Fibroblast of the aortic adventitia (primary cell): ENCODE measurements at places on chromosomes 7 and 10.
A peak's percentile ranks its signal among the peaks of the same experiment; 100 is the strongest.

DNA sequence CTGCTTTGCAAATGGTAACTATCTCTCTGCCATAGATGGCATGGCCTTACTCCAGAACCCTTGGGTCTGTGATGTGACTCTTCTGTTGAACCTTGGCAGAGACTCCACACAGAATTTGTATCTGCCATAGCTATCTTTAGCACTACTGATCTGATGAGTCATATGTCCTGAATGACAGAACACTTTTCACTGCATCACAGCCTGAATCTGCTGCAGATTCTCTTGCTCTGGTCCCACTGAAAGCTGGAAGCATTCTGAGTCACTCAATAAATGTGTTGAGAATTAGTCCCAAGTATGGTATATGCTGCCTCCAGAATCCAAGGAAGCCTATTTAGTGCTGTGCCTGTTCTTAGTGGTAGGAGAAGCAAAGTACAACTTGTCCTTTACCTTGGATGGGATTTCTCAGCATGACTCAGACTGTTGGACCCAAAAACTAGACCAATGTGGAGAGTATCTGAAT is 39.5 kb upstream of the ANKRD1 start:
- DNase-seq, result peak; percentile 75

- no peak for DNase-seq
These were observed 32.5 kb upstream of the KNDC1 start for GRCh38 chr10:133127291-133128125.

DNA sequence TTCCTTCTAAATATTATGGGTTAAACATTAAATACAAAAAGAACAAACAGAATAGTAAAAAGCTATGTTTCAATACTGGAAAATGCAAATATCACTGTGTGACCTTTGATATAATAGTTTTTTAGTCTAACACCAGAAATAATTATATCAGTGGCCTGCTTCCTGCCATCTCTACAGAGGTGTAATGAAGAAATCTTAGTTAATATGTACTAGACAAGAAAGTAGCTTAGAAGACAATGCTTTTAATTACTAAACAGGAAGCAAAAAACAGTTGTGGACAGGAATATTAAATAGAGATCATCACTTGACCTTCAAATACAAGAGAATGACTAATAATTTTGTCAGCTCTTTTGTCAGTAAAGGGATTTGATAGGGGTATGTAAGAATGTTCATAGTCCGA is 47.4 kb upstream of the LRRN3 start:
- DNase-seq, result no peak

DNA sequence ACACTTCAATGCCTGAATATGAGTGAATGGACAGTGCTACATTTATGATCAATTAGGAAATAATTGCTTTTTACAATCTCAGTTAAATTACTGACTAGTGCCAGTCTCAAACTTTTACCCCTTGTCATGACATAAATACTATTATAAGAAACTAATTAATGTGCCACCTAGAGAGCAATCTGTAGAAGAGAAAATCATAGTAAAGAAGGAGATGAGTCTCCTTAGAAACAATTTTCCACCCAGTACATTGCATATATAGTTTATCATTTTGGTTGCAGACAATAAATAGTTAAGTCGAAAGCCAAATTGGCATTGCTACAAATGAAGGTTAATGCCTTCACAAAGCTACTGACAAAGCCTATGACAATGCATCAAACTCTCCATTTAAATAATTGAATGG is 68.6 kb downstream of the SLC13A1 start:
- no peak for DNase-seq

GRCh38 chr10:131167036-131167860 is 144.3 kb downstream of the TCERG1L start:
- DNase-seq, result no peak

DNA sequence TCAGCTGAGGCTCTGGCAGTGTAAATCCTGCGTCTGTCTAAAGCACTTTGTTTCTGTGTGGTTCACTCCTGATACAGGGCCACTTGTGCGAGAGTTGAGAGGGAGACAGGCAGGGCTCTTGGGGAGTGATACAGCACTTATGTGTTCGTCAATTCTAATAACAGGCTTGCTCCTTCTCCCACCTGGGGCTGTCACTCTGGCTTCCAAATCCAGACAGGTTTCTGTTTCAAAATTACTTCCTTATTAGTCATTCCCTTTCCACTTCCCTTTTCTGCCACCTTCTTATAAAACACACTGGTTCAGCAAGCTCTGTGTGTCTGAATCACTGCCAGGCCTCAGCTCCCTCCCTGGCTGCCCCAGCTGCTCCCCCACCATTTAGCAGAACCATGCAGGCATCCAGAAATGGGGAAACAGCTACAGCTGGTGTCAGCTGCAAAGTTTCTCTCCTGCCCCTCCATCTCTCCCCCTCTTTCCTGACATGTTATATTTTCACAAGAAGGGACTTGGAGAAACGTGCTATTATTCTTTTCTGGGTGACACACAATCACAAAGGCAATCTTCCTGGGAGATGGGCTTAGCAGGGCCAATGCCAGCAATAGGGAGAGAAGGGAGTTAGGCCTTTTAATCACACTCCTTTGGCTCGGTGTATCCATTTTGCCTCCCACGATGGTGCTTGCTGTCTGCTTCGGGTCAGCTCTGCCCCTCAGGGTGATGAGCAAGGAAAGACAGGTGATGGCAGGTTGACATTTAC is 58.4 kb upstream of the ZNRF2 start:
- peak; percentile 35 for DNase-seq

- DNase-seq, result peak; percentile 55
These were observed 75.6 kb downstream of the CTBP2 start for GRCh38 chr10:125084614-125085257.

GRCh38 chr7:69657985-69658384 is 59.7 kb downstream of the AUTS2 start:
- no peak for DNase-seq

- peak; percentile 78 for DNase-seq
These were observed 14.9 kb upstream of the COL13A1 start for GRCh38 chr10:69786791-69787190.

- peak; percentile 56 for DNase-seq
These were observed 765 bp downstream of the PFKFB3 start for GRCh38 chr10:6203331-6204062.

GRCh38 chr10:4851846-4852245 is 25.8 kb downstream of the AKR1E2 start:
- peak; percentile 46 for DNase-seq

GRCh38 chr7:40937879-40938278 is 765.0 kb downstream of the INHBA start:
- DNase-seq, result no peak

- DNase-seq, result peak; percentile 37
These were observed 57.6 kb downstream of the MALSU1 start for GRCh38 chr7:23356726-23357125.

DNA sequence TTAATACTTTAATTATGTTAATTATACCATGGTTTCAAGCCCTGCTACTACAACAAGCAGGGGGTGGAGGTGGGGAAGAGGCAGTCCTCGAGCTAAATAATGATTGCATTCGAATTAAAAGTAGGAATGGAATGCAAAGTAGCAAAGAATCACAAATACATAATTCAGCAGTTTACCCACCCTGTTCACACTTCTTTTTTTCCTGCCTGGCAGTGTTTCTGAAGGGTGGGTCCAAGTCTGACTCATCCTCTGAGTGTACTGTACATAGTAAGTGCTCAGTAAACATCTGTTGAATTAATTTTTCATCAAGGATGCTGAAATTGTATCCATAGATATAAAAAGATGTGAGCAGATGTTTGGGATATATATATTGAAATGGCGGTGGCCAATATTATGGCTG is 778.8 kb downstream of the LRMDA start:
- no peak for DNase-seq

GRCh38 chr7:43615558-43616145 is 32.7 kb downstream of the STK17A start:
- no peak for DNase-seq

DNA sequence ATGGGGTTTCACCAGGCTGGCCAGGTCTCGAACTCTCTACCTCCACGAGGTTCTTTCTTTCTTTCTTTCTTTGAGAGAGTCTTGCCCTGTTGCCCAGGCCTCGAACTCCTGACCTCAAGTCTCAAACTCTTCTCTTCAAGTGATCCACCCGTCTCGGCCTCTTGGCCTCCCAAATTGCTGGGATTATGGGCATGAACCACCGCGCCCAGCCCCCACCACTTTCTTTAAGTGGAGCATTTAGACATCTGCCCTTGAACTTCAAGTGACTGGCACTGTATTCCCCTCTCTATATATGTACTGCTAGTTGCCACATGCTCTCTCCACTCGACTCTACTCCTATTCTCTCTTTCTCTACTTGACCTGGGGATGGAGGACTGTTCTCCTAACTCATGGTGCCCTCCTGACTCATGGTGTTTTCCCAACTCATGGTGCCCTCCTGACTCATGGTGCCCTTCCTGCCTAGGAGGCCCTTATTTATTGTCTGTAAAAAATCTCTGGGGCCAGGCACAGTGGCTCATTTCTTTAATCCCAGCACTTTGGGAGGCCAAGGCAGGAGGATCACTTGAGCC is 19.3 kb upstream of the ACHE start:
- no peak for DNase-seq

DNA sequence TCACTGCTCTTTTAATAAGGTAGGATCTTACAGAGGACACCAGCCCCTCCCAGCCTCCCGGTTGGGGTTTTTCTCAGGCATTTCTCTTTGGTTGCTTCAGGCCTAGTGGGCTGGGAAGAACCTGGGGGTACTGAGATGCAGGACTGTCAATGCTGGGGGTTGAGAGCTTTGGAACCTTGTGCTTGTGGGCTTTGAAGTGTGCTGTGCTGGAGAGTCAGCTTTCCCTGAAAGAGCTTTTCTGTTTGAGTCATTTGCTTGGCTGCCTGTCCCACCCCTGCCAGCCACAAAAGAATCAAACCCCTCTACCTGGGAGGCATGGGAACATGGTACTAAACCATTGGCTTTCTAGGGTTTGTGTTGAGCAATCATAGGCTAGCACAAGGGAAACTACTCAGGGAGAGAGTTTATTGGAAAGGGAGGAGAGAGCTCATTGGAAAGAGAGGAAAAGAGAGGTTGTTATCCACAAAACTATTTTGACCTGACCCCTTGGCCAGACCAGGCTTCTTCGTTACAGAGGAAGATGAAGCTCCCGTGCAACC is 1.4 kb downstream of the SCD start:
- no peak for DNase-seq

GRCh38 chr7:55572378-55573233 is at the start of gene VOPP1:
Gene VOPP1 (minus strand): TSS chr7:55572502. CDS start chr7:55572324, 178 bp downstream.
- peak; percentile 57 for DNase-seq

- no peak for DNase-seq
These were observed 44.1 kb downstream of the IKZF1 start for GRCh38 chr7:50348469-50349162.

DNA sequence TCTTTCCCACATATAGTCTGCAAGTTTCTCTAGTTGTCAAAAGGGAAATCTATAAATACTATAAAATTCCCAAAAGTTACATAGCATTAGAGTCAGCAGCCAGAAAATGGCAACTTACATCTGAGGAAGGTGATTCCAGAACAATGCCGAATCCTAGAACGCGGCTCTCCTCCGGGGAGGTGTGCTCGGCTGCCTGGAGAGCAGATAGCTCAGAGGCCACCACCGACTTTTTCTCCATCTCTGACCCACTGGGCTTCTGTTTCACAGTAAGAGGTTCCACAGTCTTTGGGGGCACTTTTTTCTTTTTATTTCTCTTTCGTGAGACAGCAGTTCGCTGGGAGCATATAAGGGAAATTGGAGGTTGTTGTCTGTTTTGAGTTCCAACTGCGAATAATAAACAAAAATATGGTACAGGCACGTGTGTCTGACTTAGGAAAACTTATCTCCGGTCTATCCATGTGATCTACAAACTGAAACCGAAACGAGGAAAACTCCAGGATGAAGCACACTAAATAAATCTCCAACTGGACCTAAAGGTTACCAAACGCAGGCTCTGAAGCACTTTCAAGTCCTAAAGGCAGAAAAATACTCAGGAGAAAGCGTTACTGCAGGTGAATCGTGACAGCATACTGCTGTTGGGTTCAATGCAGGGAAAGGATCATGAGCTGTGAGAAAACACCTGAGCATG is 36.2 kb downstream of the BEND7 start:
- DNase-seq, result no peak

DNA sequence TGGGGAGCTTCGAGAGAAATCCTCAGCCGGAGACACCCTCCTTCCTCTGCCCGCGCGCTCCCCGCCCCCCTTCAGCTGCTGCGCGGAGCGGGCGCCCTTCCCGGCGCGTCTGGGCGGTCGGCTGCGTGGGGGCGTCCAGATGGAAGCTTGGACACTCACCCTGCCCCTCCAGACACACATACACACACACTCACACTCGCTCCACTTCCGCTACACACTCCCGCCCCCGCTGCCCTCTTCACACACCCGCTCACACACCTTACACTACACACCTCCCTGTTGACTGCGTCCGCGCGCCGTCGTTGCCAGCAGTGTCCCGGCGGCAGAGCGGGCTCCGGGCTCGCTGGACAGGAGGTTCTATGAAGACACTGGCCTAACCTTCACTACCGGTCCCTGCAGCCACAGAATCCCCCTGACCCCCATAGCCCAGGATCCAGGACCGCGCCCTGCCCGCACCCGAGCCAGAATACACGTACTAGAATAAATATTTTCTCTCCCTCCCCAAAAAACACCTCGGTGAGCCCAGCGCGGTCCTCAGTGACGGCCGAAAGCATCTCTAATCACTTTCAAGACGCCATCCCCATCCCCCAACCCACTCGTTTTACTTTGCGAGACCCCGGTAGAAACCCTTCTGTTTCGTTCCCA is 1.1 kb upstream of the EGR2 start:
- DNase-seq, result no peak

- no peak for DNase-seq
These were observed 23.5 kb upstream of the CARD11 start for GRCh38 chr7:3067193-3067592.

- no peak for DNase-seq
These were observed 144.2 kb upstream of the NRP1 start for GRCh38 chr10:33478675-33479125.

GRCh38 chr10:42883993-42884983 is 101.7 kb downstream of the BMS1 start:
- no peak for DNase-seq

- DNase-seq, result no peak
These were observed 17.1 kb downstream of the RNF32 start for GRCh38 chr7:156657681-156658080.

GRCh38 chr7:118759921-118760320 is 535.4 kb downstream of the ANKRD7 start:
- no peak for DNase-seq

- no peak for DNase-seq
These were observed 36.4 kb downstream of the ADAP1 start for GRCh38 chr7:918118-918425.

- DNase-seq, result no peak
These were observed 191.0 kb downstream of the TAX1BP1 start for GRCh38 chr7:27930910-27931476.

DNA sequence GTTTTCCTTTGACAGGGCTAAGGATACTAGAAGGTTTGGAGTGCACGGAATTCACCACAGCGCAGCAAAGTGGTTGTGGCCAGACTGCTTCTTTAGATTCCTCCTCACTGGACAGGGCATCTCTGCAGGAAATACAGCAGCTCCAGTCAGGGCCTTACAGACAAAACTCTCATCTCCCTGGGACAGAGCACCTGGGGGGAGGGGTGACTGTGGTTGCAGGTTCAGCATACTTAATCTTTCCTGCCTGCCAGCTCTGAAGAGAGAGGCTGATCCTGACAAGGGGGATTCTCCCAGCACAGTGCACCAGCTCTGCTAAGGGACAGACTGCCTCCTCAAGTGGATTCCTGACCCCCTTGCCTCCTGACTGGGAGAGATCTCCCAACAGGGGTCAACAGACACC is 1257.9 kb downstream of the NXPH1 start:
- DNase-seq, result no peak

- no peak for DNase-seq
These were observed 132.6 kb downstream of the CAMK1D start for GRCh38 chr10:12481924-12482323.
